ENCODE measurements at places on chromosomes 2 and 18.

DNA sequence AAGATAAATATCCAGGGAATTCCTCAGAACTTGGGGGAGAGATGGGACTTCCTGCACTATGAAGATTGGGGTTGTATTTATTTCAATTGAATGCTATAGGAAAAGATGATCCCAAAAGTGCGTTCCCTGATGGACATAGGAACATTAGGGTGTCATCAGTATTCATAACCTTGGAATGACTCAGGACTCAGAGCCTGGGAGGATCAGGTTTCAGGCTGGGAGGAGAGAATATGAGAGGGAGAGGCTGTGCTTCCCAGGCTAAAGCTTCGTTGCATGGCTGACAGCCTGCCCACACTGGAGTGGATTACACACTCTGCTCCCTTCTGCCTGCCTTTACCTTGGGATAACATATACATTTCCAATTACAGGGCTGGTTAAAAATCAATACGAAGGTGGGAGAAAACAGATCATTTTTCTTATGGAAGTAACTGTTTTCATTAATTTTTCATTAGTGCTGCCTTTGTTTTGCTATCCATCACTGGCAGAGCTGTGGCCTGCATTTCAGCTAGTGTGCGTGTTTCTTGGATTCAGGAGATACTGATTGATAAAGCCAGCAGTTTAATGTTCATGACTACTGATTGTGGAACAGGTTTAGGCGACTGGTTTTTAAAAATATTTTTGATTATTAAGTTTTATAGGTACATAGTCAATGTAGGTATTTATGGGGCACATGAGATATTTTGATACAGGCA, 118.7 kb downstream of the KCTD1 start:
- ATAC-seq, result peak; percentile 100

- peak; percentile 76 for ATAC-seq
These were observed 76.4 kb downstream of the LTBP1 start for GRCh38 chr2:33022989-33023727.

- no peak for ATAC-seq
These were observed 110.9 kb upstream of the FAM98A start for GRCh38 chr2:33709951-33710350.

GRCh38 chr18:5167831-5168230, 29.2 kb downstream of the AKAIN1 start:
- no peak for ATAC-seq

DNA sequence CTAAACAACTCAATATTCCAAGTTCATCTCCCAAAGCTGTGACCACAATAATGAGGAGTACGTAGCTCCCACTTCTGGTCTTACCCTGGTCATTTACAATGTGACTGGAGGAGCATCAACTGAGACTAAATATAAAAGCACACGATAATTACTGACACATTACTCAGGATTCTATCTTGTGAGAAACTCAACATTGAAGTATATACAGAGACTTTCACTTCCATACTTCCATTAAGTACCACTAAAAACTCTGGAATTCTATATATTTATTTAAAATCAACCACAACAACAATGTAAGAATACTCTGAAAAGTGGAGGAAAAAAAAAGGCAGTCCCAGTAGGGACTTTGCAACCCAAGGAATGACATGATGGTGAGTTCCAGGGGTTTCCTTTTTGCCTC, 61.4 kb downstream of the XDH start:
- ATAC-seq, result no peak

DNA sequence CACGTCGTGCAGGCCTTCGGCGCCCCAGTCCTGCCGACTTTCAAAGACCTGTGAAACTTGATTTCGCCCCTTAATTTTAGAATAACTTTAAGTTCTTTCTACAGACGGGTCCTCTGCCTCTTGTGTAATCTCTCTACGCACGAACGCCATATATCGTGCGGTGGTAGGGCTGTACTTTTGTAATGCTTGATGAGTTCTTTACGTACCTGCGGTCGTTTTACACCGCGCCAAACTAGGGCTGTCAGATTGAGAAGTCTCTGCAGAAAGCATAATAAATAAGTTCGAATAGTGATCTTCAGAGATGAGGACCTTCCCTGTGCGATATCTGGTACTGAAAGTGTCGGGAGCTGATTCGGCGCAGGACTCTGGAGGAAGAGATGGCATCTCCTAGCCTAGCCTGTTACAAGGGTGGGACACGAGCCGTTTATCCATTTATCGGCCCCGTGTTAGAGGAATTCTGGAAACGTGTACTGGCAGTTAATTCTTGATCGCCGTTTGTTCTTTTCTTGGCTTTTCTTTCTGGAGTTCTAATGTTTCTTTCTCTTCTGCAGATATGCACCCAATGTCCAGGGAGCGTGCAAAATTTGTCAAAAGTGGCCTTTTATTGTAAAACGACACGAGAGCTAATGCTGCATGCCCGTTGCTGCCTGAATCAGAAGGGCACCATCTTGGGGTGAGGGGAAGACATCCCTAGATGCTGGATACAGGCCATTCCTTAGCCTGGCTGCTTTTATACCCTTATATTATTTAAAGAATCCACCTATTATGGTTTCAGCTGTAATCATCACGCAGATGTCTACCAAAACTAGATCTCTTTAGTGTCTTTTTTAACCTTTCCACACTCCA, 781 bp upstream of the SLC5A6 start:
- ATAC-seq, result no peak

All from motor neuron (in vitro differentiated cells).